ENCODE measurements at places on chromosomes 4 and X.

- DNase-seq, result no peak
Observed at GRCh38 chrX:85221361-85221760, 22.2 kb downstream of the SATL1 start.

- DNase-seq, result no peak
Observed at GRCh38 chrX:109719264-109719663, 13.8 kb downstream of the ACSL4 start.

DNA sequence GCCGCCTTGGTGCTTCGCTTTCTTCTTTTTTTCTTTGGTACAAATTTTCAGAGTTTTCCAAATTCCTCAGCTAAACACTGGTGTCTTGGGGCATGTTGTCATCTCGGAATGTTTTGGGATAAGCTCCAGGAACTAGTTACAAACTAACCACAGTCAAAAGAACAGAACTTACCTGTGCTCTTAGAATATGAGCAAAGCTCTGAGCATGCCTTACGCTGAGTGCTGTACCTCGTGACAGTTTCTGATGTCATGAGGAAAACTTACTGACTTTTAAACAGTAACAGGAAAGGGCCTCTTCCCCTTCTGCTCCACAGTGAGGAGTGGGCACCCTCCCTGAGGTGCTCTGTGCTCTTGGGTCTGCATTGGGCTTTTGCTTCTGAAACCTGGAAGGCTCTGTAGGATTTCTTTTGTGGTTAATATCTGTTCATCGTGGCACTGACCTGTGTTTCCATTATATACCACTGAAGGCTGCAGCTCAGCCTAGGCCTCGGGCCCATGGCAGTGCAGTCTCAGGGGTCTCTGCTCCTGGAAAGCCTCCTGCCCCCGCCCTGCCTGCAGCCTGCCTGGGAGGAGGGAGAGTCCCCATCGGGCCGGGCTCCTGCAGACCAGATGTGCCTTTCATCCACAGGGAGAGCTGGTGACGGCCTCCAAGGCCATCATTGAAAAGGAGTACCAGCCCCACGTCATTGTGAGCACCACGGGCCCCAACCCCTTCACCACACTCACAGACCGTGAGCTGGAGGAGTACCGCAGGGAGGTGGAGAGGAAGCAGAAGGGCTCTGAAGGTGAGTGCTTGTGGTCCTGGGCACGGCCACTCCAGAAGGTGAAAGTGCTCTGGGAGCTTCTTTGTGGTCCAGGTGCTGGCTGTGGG is 48.7 kb downstream of the NOP14 start:
- no peak for DNase-seq

DNA sequence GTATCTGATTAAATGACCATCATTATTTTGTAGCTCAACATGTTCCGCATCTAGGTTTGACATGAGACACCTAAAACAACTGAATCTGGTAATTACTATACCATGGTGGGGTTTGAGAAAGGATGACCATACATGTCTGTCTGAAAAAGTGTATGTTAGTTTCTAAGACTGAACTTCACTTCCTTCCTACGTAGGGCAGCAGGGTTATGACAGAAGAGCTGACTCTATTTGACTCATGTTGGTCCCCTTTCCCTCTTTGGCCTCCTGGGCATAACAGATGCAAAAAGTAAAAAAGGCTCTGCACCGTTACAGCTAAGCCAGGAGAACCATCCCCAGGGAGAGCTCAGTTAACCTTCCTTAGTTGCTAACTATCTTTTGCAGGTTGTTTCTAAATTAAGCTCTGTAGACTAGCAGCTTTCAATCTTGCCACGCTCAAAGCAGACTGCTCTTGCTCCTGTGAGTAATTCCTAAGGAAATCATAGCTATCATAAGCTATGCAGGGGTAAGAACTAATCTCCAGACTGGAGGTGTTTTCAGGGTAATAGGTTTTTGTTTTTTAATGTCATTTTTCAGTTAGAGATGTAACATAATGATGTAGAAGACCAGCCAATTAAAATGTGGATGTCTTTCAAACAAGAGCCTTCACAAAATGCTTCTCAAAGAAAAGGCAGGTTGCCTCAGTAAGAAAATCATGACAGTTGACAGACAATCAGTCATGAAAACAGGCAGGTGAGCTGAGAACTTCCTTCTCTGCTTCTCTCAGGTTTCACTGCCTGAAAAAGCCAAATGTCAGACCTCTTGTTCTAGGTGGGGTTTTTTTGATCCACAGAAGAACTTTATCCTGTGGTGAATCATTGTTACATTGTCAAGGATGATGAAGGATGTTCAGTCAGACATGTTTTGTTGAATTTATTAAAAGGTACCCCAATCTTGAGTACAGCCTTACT is 66.9 kb upstream of the DAPP1 start:
- DNase-seq, result no peak

DNA sequence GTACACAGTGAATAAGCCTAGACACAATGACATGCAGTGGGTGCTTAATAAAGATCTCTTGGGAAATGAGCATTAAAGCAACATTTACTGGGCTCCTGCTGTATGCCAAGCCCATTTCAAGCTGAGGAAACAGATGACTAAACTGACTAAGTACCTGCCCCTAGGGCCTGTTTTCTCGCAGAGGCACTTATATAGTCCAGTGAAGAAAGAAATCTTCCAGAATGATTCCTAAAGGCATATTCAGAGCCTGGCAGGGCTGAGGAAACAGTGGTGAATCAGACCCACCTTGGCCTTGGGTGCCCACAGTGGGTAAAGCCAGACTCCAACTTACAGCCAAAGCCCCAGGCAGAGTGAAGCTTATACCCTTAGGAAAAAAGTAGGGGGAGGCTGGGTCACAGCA is 22.0 kb upstream of the S100P start:
- DNase-seq, result no peak

DNA sequence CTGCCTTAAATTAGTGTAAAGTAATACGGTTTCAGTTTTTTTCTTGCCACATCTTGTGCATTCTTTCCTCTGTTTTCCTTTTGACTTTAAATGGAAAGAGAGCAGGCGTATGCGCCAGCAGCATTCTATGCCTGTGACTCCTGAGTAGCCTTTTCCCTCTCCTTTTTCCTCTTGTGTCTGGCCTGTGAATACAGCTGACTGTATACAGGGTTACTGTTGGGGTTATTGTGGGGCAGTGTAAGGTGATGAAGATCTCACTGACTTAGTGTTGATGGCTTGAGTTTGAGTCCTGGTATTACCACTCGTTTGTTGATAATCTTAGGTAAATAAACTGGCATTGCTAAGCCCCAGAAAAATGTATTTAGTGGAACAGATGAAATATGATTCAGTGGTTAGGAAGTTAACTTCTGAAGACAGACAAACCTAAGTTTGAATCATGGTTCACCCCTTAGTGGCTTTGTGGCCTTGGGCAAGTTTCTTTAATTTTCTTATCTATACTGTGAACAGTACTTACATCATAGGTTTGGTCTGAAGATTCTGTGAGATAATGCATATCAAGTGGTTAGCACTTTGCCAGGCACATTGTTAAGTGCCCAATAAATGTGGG is 105.1 kb downstream of the FNIP2 start:
- DNase-seq, result no peak

DNA sequence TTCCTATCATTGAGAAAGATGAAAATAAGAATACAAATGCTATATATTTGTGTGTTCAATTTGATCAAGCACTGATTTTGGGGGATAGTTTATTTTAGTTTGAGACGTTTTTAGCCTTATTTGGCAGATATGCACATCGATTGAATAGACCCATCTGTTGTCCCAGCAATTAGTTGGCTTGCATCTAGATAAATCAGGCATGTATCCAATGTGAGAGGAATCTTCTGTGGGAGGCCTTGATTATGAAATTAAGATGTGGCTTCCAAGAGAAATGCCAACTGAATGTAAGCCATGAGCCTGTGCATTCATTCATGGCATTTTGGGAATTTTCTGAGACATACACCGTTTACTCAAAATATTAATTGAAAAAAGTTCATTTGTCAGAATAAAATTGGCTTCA is 623.1 kb downstream of the TECRL start:
- DNase-seq, result no peak

DNA sequence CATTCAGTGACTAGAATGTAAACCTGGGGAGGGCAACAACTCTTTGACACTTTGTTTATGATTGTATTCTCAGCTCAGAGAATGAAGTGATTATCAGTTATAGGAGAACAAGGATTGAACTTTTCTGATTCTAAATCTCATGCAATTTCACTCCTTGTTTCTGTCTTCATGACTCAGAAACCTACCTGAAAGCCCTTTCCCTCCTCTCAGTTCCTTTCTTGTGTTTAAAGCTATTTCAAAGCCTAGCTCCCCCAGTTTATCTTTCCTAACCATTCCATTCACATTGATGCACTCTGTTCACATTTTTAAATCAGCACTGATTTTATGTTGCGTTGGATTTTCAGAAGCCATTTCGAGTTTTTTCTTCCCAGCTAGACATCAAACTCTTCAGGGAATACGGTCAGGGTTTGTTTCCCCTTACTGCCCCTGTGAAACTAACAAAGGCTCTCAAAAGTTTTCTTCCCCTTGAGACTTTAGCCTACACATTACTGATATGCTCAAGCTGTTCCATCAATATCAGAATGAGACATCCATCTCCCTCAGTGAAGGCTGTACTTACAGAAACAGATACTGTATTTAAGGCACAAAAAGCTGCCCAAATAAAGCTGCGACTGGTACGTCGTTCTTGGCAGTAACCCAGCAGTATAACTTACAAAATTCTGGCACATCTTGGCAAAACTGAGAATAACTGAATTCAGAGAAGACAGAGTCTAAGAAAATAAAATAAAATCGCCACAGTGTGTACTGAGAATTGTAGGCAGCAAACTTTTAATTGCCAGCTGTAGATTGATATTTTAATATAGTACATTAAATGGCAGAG is 31.0 kb downstream of the SRPX start:
- no peak for DNase-seq

DNA sequence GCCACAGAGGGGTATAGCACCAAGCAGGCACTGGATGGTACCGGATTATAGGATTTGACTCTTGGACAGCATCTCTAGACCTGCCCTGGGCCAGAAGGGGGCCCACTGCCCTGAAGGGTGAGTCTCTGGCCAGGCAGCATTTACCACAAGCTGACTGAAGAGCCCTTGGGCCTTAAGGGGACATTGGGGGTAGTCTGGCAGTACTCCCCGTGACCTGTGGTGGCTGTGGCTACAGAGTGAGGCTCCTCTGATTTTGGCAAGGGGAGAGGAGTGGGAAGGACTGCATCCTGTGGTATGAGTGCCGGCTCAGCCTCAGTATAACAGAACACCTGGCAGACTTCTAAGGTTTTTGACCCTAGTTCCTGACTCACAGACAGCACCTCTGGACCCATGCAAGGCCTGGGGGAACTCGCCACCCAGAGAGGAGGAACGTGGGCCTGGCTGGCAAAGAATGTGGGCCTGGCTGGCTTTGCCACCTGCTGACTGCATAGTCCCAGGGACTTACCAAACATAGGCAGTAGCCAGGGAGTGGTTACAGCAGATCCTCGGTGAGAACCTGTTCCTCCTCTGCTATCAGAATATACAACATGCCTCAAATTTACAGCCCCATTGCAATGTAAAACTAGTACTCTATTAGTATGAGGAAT is 48.1 kb downstream of the ABCB7 start:
- no peak for DNase-seq

GRCh38 chr4:6548201-6548881 is 26.6 kb upstream of the MAN2B2 start:
- DNase-seq, result peak; percentile 25

DNA sequence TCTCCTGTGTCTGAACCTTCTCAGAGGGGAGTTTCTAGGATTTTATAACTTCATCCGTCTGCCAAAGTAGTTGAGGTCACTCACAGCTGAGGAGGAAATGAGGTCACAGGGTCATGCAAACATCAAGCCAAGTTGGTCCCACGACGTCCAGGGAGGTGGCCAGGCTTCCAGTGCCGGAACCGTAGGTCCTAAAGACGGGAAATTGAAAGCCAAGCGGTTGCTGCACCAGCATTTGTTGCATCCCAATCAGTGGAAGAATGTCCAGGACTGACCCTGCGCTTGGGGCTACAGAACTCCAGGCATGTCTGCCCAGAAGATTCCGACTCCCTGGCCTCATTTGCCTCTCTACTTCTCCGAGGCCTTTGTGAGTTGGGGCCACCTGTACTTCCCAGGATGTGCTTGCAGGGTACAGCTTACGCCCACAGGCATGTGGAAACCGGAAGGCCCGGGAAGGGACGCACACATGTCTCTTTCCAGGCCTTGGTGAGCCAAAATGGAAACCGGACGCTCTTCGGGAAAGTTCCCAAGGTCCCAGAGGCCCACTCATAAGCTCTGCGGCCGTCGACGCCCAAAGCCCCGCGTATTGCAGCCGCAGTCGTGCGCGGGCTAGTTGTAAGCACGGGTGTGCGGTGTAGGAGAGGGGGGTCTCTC is 9.3 kb downstream of the PRDM8 start:
- no peak for DNase-seq

GRCh38 chr4:20773144-20773997 is 73.1 kb downstream of the PACRGL start:
- DNase-seq, result peak; percentile 64

DNA sequence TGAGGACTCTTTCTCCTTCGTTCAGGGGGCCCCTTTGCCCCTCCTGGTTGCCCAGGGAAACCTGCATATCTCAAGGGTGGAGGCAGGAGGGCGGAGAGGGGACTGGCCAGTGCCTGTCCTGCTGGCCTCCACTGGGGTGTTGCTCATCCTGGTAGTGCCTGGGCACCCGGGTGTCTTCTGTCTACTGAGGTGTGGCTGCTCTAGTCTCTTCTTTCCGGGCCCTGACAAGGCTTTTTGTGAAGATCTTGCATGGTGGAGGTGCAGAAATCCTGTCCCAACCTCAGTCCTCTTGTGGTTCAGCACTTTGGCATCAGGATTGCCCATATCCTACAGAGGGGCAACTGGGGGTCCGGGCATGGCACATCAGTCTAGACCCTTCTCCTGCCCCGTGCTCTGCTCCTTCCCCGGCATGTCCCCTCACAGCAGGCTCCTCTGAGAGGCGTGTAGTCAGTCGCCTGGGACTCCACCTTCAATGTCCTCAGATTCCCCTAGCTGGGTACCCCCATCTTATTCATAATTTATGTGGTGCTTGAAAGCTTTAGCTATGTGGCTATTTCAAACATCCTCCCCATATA is 1.9 kb downstream of the CCDC110 start:
- no peak for DNase-seq

- no peak for DNase-seq
Observed at GRCh38 chrX:34528081-34528480, 129.0 kb downstream of the TMEM47 start.

GRCh38 chr4:186536285-186536684 is 19.1 kb downstream of the MTNR1A start:
- no peak for DNase-seq

DNA sequence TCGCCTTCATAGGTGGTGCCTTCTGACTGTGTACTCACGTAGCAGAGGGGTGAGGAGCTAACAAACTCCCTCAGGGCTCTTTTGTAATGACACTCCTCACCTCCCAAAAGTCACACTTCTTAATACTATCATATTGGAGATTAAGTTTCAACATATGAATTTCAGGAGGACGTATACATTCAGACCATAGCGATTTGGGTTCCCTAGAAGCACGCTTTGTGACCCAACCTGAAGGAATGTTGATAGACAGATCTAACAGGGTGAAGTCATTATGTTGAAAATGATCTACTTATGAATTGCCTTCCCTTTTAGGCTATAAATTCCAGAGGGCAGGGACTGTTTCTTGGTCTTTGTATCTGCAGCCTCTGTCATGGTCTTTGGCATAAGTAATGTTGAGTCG is 3.2 kb upstream of the KLHL34 start:
- no peak for DNase-seq

- no peak for DNase-seq
Observed at GRCh38 chr4:178838776-178839175, 1396.5 kb upstream of the AGA start.

Measured in NCI-H1092 treated with DMSO at 0.1 percent for 48 hours (cell line).